ENCODE measurements at places on chromosomes 7 and 10.
A peak's percentile ranks its signal among the peaks of the same experiment; 100 is the strongest.

DNA sequence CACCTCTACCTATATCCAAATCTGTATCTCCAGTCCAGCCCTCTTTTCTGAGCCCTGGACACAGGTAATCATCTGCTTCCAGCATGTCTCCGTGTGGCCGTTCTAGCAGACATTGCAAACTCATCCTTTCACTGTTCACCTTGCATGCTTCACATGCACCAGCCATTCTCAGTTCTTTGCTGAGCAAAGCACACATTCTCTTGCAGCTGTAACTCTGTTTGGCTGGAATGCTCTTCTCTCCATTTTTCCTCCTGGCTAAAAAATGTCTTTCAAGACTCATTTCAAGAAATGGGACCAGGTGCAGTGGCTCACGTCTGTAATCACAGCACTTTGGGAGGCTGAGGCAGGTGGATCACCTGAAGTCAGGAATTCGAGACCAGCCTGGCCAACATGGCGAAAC lies 40.3 kb upstream of the NRF1 start:
- DNase-seq, result no peak

DNA sequence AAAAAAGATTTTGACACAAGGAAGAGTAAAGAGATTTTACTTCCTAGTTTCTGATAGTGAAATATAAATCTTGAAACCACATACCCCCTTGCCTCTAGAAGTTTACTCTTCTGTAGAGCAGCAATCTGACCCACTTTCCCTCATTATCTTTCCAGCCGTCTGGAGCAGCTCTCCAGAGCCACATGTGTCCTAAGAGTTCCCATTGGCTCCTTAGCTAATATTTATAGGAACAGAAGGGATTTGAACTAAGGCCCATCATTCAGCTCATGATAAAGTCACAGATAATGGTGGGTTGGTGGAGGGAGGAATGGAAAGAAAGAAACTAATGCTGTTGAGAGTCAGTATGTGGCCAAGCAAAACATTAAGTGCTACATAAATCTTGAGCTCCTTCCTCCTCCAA lies 121.8 kb downstream of the INHBA start:
- DNase-seq, result no peak

- DNase-seq, result peak; percentile 90
These were observed 38.5 kb downstream of the MTURN start for GRCh38 chr7:30173058-30173897.

- DNase-seq, result no peak
These were observed 1.2 kb downstream of the RBM33 start for GRCh38 chr7:155645662-155646061.

- DNase-seq, result no peak
These were observed 71.8 kb downstream of the ZNF438 start for GRCh38 chr10:30959836-30960210.

DNA sequence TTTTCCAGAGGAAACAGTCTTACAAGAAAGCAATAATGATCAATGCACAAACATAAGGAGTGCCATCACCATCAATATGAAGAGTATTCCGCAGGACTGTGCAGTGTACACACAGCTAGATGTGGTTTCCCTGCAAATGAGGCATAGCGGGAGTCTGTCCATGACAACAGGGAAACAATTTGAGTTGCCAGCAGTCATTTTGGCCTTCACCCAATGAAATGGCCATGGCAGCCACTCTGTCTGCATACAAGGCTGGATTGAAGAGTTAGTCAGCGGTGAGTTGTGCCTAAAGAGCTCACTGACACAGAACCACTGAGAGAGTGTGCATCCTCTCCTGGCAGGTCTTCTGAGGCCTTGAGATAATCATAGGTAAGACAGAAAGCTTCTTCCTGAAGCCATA lies 303.3 kb downstream of the IPMK start:
- no peak for DNase-seq

DNA sequence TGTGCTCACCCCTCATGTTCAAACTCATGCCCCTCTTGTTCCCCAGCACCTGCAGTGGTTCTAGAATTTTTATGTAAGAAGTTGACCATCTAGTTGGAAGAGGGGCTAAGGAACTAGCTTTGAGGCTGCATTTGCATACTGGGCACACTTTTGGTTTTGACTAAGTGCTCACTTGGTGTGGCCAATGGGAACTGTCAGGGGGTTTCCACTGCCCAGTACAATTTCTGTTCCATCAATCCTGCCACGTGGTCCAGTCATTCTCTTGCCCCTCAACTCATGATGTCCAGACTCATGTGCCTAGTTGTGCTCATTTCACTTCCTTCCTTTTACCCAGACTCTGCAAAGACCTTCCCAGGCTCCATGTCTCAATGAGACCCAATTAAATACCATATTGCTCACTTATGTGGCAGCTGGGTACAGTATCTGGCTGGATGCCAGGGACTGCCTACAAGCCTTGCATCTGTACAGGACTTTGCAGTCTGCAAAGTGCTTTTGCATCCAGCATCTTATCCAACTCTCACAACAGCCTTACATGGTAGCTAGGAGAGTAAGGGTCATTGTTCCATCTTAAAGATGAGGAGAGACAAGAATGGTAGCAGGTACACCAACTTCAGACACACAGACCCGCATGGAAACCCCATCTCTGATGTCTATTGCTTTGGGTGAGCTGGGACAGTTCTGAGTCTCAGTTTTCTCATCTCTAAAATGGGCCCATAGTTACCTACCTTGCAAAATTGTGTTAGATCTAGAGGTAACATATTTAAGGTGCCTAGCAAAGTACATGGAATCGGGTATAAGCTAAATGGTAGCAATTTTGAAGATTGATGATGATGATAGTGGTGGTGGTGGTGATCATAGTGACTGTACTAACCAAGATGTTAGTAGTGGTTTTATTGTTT lies 30.1 kb upstream of the KCNMA1 start:
- peak; percentile 46 for DNase-seq

DNA sequence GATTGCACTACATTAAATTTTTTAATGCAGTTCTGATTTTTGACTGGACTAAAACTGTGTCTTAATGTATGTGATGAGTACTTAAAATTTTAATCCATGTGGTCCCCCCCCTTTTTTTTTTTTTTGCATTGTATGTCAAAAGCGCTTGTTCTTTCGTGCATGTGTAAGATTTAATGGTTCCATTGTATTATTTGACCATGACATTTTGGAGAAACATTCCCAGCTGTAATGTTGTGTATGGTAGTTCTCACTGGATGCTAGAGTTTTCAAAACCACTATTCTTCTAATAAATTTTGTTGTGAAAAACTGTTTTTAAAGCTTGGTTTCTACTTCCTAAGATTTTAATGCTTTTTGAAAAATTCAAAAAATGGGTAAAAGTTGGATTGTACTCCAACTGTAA lies 132.0 kb downstream of the LCOR start:
- no peak for DNase-seq

DNA sequence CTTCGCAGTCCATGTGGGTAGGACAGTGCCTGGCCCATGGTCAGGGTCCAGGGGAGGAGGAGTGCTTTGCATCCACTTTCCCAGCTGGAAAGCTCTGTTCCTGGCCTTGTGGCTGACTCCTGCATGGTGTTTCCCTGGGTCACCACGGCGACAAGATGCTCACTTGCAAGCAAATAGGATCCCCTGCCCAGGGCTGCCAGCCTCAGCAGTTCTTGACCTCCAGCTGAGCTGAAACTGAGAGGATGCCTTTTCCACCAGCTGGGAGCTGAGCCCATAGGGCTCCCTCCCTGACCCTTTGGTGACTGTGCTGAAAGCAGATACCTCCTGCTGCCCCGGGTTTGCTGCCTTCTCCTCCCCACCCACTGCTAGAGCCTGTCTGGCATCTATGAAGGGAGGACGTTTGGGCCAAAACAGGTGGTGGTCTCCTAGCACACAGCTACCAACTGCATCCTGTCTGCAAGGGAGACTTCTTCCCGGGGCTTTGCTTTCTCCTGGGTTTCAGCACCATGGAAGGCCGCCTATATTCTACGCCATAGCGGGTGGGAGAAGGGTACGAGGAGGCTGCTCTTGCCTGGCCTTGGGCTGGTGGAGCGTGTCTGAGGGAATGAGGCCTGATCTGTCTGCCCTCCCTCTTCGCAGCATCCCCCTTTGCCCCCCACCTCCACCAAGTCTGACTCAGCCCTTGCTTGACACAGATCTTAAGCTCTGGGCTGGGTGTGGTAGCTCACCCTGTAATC lies 34.4 kb downstream of the UBTD1 start:
- DNase-seq, result no peak

DNA sequence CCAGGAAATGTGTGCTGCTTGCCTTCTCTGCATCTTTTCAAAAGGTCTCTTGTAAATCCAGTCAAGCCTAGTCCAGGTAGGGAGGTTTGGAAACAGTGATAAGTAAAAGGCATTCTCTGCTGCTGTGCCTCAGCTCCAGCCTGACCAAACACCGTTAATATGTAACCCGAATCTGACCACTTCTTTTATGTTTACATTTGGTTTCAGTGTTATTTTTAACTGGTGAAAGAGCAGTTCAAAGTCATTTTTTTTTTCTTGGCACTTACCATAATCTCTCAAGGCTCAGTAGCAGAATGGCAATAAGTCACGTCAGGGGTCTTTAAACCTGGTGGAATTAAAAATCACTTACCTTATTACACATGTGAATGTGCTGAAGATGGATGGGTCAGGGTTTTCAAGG lies 216.8 kb downstream of the PTEN start:
- no peak for DNase-seq

GRCh38 chr7:50818324-50818723 lies 35.6 kb upstream of the GRB10 start:
- peak; percentile 13 for DNase-seq

GRCh38 chr10:69884686-69885085 lies 83.0 kb downstream of the COL13A1 start:
- no peak for DNase-seq

DNA sequence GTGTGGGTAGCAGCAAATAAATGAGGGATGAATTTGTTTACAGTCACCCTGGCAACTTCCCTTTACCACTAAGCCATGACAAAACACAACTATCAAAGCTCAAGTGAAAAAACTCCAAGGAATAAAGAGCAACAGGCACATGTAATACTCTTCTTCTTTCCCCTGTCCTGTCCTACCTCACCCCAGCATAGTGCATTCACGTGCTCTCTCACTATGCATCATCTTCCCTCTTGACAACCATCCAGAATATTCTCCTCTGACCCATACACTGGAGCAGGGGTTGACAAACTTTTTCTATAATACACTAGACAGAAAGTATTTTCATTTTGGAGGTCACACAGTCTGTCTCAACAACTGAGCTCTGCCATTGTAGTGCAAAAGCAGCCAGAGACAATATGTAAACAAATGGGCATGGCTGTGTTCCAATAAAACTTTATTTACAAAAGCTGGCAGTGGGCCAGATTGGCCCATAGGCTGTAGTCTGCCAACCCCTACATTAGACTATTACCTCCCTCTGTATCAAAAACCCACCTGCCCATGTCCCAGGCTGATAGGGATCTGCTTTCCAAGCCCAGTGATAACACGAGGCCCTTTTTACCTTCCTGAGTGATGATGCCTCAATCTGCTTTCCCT lies 354.5 kb downstream of the FGFR2 start:
- DNase-seq, result no peak

GRCh38 chr10:128473911-128474310 lies 347.7 kb upstream of the MKI67 start:
- no peak for DNase-seq

GRCh38 chr10:85612378-85612775 lies 754.2 kb downstream of the GRID1 start:
- DNase-seq, result no peak

DNA sequence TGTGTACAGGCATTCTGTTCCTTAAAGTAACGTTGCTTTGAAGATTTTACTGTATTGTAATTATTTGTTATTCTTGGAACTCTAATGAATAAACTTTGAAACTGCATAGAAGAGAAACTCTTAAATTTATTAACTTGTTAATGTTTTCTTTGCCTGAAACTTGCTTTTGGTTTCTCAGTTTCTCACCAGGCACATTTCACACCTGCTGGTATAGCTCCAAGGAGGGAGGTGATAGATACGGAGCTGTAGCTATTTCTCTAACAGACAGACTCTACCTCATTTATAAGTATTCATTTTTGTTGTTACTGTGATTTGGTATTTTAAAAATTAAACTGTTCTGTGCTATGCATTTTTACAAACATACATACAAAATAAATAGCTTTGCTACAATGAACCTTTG lies 32.7 kb downstream of the R3HCC1L start:
- DNase-seq, result no peak

DNA sequence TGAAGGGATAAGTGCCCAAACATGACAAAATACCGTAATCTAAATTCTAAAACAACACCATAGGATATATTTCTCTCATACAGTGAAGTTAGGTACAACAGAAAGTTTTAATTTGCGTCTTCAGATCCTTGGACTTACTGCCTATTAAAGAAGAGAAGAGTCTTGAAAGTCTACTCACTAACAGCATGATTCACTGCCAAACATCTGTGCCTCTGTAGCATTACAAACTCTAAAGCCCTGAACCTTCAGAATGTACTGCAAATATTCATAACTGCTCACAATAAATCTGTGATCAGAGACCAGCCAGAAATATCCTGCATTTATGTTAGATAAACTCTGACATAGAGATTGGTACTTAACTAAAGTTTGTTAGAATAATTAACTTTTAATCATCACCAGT lies 365.3 kb downstream of the PARD3 start:
- no peak for DNase-seq

DNA sequence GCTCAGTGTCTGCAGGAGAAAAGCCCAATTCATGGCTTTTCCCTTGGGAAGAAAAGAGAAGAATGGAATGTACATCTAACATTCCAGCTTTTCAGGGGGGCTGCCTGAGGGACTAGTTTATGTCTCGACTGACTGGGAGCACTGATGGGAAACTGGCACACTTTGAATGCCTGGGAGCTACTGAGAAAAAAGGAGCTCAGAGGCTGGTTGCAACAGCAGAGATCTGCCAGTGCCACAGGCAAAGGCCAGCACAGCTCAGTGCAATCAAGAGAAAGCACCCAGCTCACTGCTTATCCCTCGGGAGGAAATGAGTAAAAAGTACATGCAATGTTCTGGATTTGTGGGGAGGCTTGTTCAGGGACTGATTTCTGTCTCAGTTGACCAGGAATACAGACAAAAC lies 226.2 kb downstream of the COBL start:
- no peak for DNase-seq

DNA sequence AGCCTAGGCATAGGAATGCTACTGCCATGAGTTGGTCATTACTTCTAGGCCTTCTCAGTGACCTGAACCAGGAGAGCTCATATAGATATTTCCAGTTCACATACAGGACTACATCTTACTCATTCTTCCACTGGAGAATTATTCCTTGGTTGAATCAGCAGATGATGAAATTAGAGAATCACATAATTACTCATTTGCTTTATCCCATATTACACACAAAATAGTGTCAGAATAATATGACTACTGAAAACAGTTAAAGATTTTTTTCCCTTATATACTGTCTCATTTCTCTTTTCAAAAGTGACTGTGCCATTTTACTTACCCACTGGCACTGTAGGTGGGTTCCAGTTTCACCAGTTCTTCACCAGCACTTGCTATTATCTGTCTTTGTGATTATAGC lies 18.5 kb downstream of the BMS1 start:
- DNase-seq, result no peak

Data from NCI-H1105 treated with DMSO at 0.1 percent for 48 hours (cell line).